ENCODE measurements at places on chromosomes 4 and X. TPM values are rescaled to one million over a fixed set of nuclear protein-coding genes. Genes with fewer than 3 reads are reported as not detected.

CCDC110 gene
- 1.2 TPM for total RNA-seq

SATL1 gene
- total RNA-seq = 0.06 TPM

PABPC1L2B gene
- total RNA-seq = not detected

F11 gene
- 2.8 TPM for total RNA-seq

- no peaks in the 10 kb centered on the region for H3K36me3 ChIP-seq
- H3K4me3 ChIP-seq = no peak overlapping the region
- H3K27me3 ChIP-seq = no peaks in the 10 kb centered on the region
- no peak for DNase-seq
Measured at GRCh38 chrX:23854122-23854521, 53.6 kb downstream of the APOO start.

DNA sequence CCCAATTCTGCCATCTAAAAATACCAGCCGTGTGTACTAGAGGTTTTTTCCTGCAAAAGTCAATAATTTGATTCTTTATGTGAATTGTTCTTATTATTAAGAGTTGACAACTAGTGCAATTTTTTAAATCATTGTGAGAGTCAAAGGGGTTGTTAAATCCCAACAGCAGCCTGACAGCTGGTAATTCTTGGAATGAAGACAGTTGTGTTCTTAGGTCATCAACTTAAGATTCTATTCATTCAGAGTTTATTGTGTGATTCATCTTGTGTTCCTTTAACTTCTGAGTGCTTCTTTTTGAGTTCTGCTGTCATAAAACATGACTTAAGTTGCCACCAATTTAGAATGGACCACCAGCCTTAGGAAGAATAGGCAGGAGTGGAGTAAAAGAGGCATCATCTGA lies 329.0 kb downstream of the NAF1 start:
- no peak overlapping the region for H3K27ac ChIP-seq
- H3K4me3 ChIP-seq = no peak overlapping the region
- H3K4me1 ChIP-seq = no peaks in the 10 kb centered on the region
- H3K36me3 ChIP-seq = no peaks in the 10 kb centered on the region
- no peaks in the 10 kb centered on the region for H3K27me3 ChIP-seq

Data from lung (tissue), 17 donors.